ENCODE measurements at places on chromosomes 7 and 10.

DNA sequence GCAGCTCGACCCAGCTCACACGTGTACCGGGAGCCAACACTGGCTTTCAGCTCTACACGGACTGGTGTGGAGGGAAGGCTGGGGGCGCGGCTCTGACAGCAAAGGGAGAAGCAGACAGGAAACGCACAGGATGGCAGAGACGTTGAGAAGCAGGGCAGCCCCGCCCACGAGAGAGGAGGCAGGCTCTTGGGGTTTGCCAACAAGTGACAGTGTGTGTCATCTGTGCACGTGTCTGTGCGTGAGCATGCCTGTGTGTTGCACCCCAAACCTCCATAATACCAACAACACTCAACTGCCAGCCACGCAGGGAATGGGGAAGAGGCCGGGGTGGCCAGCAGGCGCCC, 64.4 kb upstream of the PDGFA start:
- DNase-seq, result no peak

- DNase-seq, result no peak
Measured at GRCh38 chr7:75914169-75914654, 743 bp upstream of the POR start.

GRCh38 chr10:132229834-132230556, 43.2 kb downstream of the DPYSL4 start:
- no peak for DNase-seq

DNA sequence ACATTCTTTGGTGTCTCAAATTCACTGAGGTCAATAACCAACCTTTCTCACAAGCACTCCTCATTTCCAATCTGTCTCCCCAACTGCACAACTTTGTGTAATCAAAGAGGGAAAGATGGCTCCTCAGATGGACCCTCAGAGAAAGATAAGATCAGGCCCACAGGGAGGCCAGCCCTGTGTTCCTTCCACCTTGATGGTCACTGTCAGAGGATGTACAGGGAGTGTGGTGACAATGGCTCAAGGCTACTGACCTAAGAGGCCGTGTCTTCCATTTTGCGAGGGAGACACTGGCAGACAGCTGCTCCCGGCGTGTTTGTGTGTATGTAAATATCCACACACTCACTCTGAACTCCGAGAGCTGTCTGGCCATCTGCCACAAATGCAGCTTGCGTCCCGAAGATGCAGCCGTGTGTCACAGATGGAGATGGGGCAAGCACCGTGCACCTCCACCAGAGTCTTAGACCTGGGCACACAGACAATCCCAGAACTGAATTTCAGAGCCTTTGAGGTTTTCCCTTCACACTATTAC, 712.1 kb upstream of the NRP1 start:
- DNase-seq, result no peak

DNA sequence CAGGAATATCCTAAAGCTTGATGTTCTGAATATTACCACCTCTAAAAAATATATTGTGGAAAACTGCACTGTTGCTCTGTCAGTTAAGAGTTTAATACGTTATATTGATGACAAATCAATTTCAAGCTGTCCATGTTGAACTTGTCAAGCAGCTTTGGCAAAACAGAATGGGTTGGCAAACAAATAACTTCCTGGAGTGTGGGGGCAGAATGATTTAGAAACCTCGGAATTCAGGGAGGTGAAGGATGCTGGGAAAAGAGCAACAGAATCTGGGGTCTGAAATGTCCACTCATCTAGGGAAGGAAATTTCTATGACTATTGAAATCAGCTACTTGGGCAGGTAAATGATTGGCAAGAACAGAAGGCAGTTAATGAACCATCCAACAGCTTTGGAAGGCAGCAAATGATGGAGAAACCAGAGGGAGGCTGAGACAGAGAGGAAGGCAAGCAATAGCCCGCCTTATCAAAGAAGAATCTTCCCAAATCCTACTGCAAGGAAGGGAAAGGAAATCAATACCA, 95.1 kb upstream of the PALS2 start:
- no peak for DNase-seq

DNA sequence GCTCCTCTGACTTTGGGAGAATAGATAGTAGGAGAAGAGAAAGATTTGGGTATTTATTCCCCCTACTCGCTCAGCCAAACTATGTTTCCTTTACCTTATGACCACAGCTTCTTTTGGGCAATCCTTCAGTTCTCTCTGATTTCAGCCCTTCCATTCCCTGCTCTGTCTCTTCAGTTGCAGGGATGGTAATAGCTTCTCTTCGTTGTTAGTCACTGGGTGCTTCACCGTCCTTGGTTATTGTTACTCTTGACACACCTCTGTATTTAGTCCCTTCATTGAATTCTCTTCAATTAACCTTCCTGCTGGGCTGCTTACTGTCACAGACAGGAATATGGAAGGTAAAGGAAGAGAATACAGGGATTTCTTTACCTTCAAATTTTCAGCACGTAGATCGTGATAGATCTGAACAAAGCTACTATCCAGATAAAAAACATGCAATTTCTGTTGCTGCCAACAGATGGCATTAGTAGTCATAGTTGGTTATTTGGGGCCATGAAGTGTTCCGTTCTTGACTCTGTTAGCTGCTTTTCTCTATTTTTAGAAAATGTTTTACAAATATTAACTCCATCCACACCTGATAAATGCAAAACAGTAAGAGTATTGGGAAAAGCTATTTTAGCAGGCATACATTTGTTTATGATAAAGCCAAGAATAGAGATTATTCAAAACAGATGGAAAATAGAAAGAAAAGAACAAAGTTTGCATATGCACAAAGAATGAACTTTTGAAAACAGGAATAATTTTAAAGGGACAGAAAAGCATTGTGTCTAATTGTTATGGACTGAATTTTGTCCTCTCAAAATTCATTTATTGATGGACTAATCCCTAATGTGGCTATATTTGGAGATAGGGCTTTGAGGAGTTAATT, 14.0 kb upstream of the PTTG1IP2 start:
- DNase-seq, result peak; percentile 54

DNA sequence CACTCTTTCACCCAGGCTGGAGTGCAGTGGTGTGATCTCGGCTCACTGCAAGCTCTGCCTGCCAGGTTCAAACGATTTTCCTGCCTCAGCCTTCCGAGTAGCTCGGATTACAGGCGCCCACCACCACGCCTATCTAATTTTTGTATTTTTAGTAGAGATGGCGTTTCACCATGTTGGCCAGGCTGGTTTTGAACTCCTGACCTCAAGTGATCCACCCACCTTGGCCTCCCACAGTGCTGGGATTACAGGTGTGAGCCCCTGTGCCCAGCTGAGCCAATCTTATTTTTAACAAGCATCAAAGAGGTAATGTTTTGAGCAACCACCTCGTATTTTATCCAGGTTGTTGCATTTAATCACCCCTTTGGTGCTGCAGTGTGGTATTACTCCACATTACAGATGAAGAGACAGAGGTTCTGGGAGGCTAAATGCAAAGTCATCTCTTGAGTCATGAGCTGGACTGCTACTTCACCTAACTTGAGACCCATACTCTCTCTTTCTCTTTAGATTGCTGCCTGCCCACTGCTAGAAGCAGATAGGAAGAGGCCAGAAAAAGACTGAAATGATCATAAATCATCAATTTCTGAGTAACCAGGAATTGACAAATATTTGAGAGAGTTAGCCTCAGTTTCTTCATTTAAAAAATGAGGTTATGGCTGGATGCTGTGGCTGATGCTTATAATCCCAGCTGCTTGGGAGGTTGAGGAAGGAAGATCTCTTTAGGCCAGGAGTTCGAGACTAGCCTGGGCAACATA, 116.2 kb downstream of the CAMK1D start:
- no peak for DNase-seq

DNA sequence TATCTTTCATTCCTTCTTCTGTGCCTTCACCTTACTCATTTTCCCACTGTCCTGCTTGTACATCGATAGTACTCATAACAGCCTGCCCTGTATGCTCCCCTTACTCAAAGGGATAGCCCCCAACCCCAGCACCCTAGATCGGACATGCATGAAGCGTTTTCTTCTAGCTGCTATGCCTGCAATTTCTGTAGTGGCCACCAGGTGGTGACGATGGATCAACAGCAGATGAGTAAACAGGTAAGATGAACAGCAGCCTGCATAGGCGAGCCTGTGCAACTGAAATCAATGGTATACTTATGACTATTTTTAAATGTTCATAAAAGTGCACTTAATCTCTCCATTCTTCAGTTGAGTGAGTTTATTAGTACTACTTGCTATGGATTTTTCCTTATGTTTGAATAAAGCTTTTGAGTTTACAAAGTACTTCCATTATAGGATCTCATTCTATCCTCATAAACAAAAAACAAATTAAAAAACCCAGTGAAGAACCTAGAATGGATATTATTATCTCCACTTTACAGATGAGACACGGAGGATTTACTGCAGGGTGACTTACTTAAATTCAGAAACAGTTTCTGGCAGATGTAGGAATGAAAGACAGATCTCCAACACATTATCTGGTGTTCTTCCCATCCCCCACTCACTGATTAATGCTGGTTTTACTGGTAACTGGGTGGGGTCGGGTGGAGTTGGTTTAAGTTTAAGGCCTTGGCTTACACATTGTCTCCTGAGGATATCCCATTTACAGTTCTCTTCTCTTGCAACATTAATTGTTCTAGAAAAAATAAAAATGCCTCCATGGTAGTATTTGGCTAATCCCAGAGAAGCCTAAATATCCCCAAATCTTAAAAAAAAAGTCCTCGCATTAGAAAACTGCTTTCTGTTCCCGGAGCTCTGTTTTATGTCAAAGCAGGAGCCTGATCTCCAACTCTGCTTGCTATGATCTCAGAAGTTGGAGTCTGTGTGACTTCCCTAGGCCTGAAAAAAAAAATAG, 222.1 kb downstream of the GLI3 start:
- peak; percentile 18 for DNase-seq

- no peak for DNase-seq
Measured at GRCh38 chr10:70560511-70560941, 42.0 kb downstream of the PRF1 start.

- peak; percentile 8 for DNase-seq
Measured at GRCh38 chr7:112018305-112019030, 187.7 kb downstream of the DOCK4 start.

DNA sequence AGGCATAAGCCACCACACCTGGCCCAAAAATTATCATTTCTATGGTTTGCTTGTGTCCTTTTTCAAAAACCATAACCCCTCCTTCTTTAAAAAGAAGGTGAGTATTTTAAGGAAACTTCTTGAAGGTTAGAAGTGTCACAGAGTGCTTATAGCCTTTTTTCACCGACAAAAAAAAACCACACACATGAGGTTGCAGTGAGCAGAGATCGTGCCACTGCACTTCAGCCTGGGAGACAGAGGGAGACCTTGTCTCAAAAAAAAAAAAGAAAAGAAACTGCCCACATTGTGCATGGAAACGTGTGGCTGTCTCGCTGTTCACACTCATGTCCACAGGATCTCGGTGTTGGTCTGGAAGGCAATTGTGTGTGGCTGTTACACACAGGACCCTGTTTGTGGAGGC, 157.4 kb upstream of the PFKP start:
- no peak for DNase-seq

DNA sequence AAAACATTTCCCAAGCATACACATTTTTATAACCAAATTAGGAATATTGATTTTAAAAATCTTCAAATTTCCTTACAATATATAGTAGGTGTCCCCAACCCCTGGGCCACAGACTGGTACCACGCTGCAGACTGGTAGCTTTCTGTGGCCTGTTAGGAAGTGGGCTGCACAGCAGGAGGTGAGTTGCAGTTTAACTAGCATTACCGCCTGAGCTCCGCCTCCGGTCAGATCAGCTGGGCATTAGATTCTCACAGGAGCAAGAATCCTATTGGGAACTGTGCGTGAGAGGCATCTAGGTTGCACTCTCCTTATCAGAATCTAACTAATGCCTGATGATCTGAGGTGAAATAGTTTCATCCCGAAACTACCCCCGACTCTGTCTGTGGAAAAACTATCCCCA, 62.1 kb downstream of the ZWINT start:
- DNase-seq, result no peak

GRCh38 chr7:30596721-30597120, 2.0 kb downstream of the GARS1 start:
- DNase-seq, result peak; percentile 24

GRCh38 chr7:108028111-108028510, 25.1 kb upstream of the LAMB1 start:
- DNase-seq, result no peak

- peak; percentile 5 for DNase-seq
Measured at GRCh38 chr10:80253266-80253962, 36.0 kb downstream of the MAT1A start.

- peak; percentile 93 for DNase-seq
Measured at GRCh38 chr10:72784551-72785351, 92.8 kb downstream of the MCU start.

DNA sequence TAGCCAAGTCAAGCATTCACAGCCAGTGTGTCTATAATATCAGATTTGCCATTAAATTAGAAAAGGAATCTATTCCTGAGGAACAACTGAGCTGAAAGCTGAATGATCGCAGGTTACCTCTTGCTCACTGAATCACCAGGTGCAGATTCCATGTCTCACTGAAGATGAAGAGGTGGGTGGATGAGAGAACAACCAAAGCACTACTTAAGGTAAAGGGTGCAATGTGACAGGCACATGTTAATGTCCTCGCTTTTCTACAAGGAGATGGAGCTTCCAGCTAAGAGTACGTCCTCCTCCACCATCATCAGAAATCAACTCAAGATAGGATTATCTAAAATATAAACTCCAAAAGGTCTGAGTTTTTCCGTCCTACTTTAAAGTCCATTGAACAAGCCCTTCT, 4.6 kb downstream of the SORCS1 start:
- DNase-seq, result no peak

All from AG10803 (cell line).